ENCODE measurements at places on chromosomes 4 and X.

- DNase-seq, result no peak
These were observed 61.3 kb downstream of the STOX2 start for GRCh38 chr4:183966371-183966770.

- no peak for DNase-seq
These were observed 4.6 kb downstream of the GAB1 start for GRCh38 chr4:143341186-143341755.

DNA sequence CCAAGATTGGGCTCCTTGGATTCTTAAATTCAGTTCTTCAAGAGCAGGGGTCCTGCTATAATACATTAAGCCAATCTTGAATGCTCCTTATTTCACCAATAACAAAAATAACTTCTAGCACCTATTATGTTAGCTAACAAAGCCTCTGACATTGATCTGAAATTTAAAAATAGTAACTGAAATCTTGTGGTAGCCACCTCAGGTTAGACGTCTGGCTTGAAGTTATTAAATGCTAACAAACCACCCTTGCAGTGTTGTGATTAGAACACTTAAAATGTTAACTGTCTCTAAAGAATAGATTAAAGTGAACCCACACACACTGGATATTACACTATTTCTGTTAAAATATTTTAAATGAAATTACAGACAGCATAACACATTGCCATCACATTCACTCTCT lies 49.8 kb upstream of the LGI2 start:
- DNase-seq, result no peak

- no peak for DNase-seq
These were observed 23.2 kb upstream of the PTTG2 start for GRCh38 chr4:37936889-37937498.

GRCh38 chrX:10095698-10096432 lies 60.9 kb upstream of the CLCN4 start:
- no peak for DNase-seq

DNA sequence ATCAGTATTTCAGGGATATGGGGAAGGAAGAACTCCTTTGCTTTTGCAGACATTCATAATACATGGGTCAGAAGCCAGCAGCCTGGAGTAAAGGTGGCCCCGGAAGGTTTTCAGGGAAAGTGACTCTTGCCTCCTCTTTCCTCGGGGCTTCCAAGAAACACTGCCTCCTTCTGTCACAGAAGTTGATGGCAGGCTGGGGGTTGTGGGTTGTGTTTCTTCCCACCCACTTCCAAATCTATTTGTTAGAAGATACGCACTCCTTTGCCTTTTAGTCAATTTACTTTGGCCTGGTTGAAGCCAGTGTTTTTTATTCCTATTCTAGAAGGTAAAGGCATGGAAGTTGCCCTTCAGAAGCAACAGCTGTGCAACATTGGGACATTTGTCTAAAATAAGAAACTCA lies 19.7 kb downstream of the KIT start:
- DNase-seq, result no peak

DNA sequence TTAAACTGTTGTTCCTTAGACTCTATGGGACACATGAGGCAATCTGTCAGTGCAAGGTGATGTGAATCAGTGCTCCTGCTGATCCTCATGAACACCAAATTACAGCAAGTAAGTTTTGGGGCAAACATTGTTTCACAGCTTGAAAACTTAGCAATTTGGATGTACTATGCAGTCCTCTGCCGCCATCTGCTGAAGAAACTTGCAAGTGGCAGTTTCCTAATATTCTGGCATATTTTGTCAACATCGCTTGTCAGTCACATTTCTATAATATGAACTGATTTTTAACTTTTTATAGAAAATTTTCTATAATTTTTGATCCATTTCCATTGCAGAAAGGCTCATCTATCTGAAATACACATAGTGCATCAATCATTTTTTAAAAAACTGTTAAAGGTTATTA lies 56.3 kb downstream of the ZAR1 start:
- no peak for DNase-seq

DNA sequence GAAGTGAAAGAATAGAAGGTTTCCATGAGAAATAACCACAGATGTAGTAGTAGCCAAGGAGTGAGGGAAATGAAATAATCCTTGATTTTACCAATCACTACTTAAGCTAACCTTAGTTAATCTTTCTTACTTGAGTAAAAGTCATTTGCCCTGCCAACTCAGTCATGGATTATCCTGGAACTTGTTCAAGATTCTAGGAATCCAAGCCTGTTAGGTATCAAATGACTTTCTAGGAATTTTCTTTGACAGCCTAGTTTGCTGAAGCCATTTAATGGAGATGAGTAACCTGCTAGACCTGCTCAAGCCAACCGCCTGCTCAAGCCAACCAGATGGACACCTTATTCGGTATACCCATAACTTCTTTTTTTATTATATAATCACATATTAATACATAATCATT lies 180.5 kb downstream of the KLHL13 start:
- DNase-seq, result no peak

- DNase-seq, result no peak
These were observed 237 bp downstream of the ANKRD17 start for GRCh38 chr4:73258436-73258685.

DNA sequence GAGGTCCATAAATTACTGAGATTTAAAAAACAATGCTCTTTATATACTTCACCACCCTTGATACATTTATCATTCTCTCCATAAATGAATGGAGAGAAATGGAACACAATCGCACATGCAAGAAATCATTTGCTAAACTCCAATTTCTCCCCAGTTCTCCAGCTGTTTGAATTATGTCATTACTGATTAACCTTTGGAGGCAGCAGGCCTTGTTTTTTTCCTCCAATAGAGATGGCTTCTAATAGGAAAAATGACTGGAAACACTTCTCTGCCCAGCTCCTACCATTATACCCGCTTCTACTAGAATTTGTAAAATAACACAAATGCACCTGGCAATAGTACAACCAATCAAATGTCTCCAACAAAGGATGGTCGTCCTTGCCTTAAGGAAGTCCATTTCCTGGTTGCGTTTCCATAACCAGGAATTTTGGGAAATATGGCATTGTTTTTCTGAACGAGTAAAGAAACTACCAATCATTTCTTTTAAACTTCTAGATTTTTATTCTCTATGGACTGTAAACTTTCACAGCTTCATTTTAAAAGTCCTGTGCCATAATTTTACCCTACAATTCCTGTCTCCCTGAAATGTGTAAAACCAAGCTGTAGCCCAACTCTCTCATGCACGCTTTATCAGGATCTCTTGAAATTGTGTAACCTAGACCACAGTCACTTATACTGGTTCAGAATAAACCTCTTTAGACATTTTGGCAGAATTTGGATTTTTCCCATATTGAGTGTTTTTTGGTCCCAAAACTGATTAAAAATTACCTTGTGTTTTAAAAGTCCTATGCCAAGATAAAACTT lies 60.1 kb downstream of the APBB2 start:
- no peak for DNase-seq

- no peak for DNase-seq
These were observed 31.3 kb upstream of the ANAPC4 start for GRCh38 chr4:25345744-25346143.

DNA sequence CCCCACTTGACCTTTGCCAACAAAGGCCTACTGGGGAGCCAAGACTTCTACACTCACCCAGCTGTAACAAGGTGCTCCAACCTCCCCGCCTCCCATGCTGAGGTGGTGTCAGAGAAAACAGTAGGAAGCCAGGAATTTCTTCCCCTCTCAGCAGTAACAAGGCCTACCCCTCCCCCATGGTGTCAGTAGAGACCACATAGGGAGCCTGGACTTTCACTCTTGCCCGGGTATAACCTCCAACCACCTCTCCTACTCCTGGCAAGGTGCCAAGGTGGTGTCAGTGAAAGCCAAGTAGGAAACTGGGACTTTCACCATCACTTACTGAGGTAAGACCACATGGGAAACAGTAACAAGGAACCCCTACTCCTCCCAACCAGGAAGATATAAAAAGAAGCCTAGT lies 93.1 kb downstream of the SLC16A2 start:
- DNase-seq, result no peak

DNA sequence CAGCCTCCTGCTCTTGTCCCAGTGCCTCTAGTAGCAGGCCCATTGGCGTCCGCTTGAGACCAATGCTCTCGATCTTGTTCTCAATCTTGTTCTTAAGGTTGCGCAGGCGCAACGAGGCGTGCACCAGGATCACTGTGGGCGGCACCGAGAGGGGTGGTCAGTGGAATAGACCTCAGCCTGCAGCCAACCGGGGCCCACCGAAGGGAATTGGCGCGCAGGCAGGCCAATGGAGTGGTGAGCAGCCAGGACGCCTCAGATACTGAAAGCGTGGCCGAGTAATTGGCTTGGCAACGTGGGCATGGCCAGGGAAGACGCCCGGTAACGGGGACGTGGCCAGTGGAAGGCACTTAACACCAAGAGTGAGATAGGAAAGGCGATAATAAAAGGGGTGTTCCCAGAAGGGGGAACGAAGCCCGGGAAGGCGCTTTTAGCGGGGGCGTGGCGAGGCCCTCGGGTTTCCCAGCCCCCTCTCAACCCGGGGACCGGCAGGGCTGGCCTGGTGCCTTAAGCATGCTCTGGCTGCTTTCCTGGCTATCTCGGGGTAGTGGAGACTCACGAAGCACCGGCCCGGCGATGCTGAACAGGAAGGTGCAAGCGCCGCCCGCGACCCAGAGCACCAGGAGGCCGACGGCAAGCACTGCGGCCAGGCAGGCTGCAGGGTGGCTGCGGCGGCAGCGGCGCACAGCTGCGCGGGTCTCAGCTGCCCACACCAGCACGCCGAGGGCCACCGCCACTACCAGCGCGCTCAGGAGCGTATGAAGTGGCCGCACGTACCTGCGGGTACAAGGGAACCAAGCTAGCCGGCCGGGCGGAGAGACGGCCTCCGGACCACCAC lies 1.7 kb downstream of the PRAF2 start:
- no peak for DNase-seq

- no peak for DNase-seq
These were observed 870.6 kb upstream of the SLIT2 start for GRCh38 chr4:19381068-19381467.

GRCh38 chr4:168716406-168717129 lies 219.7 kb downstream of the PALLD start:
- DNase-seq, result no peak

DNA sequence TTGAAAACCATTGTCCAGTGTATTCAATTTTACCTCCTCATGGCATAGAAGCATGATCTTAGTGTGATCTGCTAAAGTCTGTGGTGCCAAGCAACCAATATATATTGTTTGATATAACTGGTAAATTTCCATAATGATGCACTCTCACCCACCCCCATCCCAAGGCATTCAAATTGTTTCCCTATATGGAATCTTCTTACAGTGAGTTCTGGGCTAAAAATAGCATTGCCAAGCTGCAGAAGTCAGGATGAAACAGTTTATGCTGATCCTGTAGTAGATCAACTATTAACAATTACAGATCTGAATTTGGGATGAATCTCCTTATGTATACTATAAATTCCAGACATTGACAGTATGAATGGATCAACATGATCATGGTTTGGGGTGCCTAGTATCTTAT lies 20.9 kb downstream of the FGF13 start:
- no peak for DNase-seq

- no peak for DNase-seq
These were observed 95.7 kb downstream of the SHISA3 start for GRCh38 chr4:42492962-42493361.

DNA sequence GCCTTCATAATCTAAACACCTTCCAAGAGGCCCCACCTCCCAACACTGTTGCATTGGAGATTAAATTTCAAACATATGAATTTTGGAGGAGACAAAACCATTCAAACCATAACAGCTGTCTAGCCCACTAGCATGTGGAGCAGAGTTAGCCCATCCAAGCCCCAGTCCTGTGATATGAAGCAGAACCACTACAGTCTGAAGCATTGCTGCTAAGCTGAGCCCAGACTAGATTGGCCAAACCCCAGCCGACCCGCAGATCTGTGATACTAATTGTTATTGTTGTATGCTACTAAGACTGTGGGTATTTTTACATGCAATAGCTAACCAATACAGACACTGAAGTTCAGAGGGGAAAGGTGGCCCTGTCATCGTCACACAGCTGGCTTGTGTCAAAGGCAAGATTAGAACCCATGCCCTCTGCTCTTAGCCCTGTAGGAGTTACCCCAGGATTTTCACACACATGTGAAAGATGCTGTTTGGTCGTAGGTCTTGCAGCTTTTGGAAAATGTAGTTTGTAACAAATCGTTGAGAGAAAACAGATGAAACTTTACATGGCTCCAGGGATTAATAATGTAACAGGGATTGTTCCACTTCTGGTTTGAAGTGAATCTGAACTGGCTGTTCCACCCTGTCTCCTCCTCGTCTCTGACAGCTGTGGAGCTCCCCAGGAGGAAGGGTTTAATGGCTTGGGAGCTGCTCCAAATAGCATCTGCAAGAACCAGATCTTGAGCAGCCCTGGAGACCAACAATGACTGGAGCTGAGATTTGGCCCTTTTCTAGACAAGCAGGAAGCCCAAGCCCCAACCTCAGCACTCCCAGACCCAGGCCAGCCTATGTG lies 517.5 kb downstream of the MID1IP1 start:
- no peak for DNase-seq

- DNase-seq, result no peak
These were observed 268.1 kb downstream of the ANK2 start for GRCh38 chr4:113317523-113317922.

DNA sequence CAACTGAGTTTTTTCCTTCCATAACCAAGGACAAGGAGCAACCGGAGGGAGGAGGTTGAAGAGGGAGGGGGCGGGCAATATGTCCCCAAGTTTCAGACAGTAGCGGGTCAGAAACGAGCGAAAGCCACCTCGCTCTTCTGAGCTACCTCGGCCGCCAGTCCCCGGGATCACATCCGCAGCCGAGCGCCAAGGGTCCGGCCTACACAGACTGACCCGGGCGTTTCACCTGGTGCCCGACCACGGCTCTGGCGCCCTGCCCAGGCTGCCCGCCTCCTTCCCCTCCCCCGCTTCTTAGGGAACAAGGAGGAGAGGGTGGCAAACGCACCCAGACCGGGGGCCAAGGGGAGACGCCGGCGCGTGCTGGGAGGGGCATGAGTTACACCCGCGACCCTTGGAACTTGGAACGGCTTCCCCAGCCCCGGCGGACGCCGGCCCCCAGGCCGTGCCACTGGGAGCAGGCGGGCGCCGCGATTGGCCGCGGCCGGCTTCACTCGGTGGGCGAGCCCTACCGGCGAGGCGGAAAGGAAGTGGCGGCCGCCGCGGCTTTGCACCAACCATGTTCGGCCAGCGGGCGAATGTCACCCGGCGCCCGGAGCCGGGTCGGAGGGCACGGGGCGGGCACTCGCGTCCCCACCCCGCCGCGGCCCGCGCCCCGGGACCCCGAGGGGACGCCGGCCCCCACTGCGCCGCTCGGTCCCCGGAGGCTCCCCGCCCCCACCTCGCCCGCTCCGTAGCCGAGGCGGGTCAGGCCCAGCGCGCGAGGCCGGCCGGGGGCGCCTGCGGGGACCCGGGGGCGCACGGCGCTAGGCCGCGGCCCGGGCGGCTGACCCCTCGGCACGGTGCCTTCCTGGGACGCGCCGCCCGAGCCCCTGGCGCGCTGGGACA lies 1.5 kb downstream of the IRF2 start:
- DNase-seq, result no peak

- DNase-seq, result no peak
These were observed 2.1 kb downstream of the KLHL34 start for GRCh38 chrX:21655901-21656586.

DNA sequence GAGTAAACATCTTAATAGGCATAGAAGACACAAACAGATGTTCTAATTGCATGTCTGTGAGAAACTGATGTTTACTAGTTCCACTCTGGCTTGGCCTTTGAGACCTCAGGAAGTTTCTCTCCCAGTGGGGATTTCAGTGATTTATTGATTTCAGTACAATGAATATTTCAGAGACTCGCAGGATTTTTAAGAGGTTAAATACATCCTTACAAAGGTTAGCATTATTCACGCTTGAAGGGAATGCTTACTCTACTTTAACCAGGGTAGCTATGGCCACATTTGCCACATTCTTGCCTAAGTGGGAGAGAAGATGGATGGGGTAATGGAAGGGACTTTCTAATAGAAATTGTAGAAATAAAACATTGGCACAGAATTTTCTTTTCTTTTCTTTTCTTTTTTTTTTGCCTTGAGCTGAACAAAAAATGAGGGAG lies 480.1 kb downstream of the SPRY1 start:
- DNase-seq, result no peak
